Right ventricle myocardium superior (tissue), 1 donor: ENCODE measurements at places on chromosomes 1 and 21. TPM values are rescaled to one million over a fixed set of nuclear protein-coding genes. Genes with fewer than 3 reads are reported as not detected.

The PSMB4 gene
- 177 TPM for total RNA-seq

- DNase-seq: no peak
Measured at GRCh38 chr1:71031426-71031825, 16.2 kb downstream of the PTGER3 start.

The KIF26B gene
- total RNA-seq: 2.4 TPM

DNA sequence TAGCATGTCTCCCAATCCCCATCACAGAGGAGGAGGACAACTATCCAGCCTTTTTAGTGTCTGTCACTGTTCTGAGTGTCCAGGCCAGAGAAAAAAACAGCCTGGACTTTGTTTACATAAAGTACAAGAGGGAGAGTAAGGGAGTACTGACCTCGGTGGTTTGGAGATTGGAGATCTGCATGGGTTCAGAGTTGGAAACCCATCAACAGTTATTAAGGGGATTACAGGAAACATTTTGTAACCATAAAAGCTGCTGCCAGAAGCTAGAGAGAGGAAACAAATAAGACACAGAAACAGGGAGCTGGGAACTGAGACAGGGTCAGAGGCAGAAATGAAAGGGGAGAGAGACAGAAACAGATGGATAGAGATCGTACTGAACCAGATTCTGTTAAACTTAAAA is 131.5 kb upstream of the CTTNBP2NL start:
- no peak for DNase-seq

DNA sequence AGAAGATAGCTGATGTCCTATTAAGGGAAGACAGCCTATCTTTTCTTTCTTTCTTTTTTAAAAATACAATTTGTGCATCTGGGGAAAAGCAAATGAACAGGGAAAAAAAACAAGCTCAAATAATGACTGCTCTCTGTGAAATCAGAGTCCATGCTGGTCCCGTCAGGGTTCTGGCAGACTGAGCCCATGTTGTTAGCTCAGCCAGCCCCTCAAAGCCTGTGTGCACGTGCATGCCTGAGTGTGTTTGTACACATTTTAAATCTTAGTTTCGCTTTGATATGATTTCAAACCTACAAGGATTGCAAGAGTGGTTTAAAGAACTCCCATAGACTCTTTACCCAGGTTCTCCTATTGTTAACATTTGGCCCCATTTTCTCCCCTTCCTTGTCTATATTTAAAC is 231.8 kb upstream of the GREM2 start:
- no peak for DNase-seq

The CNN3 gene
- total RNA-seq: 49.4 TPM

- no peak for DNase-seq
Measured at GRCh38 chr1:185860311-185860710, 126.1 kb downstream of the HMCN1 start.

GRCh38 chr1:90139837-90140236 is 144.9 kb downstream of the ZNF326 start:
- no peak for DNase-seq

The PUM1 gene
- 66.1 TPM for total RNA-seq

The CYP4Z1 gene
- total RNA-seq: 0.86 TPM

GRCh38 chr1:171048014-171048413 is 42.7 kb upstream of the FMO3 start:
- DNase-seq: no peak

- DNase-seq: no peak
Measured at GRCh38 chr21:41236352-41236973, 68.5 kb downstream of the BACE2 start.

DNA sequence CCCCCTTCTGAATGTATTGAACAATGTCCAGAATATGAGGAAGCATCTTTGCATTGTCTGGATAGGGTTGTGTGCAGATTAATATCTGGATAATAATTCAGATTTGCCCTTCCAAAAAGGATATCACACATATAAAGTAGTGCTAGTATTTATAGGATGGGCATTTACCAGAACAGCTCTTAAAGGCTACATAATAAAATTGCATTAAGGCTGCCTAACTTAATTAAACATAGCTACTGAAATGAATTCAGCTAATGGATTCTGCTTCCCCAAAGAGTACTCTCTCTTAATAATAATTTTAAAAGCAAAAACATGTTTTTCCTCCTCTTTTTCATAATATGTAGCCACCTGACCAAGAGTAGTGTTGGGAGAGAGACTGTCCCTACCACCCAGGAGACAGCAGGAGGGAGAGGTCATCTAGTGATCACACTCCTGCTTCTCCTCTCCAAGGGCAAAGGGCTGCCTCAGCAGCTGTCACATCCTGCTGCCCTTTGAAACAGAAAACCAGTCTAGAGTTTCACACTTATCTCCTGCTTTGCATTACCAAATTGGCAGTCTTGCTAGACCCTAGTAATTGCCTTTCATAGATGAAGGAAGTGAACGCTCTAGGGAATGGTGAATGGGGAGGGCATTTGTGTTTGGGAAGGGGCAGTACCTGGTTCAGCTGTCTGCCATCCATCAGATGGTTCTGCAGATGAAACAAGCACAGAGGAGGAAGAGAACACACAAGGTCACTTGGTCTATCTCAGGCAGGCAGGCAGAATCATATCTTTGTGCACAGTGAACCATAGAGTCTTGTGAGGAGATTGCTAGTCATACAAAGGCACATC is 29.3 kb upstream of the DDAH1 start:
- no peak for DNase-seq

The SPRR1B gene
- not detected for total RNA-seq

GRCh38 chr1:3657096-3657475 is 4.8 kb downstream of the TP73 start:
- DNase-seq: peak; percentile 26

The KIF2C gene
- total RNA-seq: 1.00 TPM

The CFAP45 gene
- total RNA-seq: 1.2 TPM

The OPRD1 gene
- not detected for total RNA-seq

The PROK1 gene
- total RNA-seq: not detected

The FCRL1 gene
- total RNA-seq: not detected

The KRTAP19-3 gene
- not detected for total RNA-seq
